Mesenteric fat pad (tissue), 1 donor: ENCODE measurements at places on chromosomes 6 and 20.

GRCh38 chr6:33717934-33718455 lies 6.5 kb upstream of the UQCC2 start:
- DNase-seq: no peak

- DNase-seq: no peak
Measured at GRCh38 chr6:30670760-30671527, 1.9 kb downstream of the DHX16 start.

DNA sequence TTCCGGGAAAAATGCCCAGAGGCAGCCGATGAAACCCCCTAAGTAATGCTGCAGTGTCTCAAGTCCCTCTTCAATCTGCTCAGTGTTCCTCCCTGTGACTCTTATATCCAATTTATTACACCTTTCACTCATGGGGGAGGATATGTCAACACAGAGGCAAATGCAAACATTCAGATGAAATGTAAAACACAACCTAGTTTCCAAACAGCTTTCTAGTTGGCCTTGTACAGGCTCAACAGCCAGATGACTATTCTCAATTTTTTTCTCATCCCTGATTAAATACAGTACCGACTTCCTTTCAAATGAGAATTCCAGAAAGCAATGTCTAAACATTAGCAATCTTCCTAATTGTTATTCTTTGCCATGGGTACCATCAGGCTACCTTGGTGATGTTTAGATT lies 65.0 kb downstream of the BLOC1S5 start:
- no peak for DNase-seq

- DNase-seq: no peak
Measured at GRCh38 chr6:92201618-92202017, 1217.7 kb downstream of the EPHA7 start.

DNA sequence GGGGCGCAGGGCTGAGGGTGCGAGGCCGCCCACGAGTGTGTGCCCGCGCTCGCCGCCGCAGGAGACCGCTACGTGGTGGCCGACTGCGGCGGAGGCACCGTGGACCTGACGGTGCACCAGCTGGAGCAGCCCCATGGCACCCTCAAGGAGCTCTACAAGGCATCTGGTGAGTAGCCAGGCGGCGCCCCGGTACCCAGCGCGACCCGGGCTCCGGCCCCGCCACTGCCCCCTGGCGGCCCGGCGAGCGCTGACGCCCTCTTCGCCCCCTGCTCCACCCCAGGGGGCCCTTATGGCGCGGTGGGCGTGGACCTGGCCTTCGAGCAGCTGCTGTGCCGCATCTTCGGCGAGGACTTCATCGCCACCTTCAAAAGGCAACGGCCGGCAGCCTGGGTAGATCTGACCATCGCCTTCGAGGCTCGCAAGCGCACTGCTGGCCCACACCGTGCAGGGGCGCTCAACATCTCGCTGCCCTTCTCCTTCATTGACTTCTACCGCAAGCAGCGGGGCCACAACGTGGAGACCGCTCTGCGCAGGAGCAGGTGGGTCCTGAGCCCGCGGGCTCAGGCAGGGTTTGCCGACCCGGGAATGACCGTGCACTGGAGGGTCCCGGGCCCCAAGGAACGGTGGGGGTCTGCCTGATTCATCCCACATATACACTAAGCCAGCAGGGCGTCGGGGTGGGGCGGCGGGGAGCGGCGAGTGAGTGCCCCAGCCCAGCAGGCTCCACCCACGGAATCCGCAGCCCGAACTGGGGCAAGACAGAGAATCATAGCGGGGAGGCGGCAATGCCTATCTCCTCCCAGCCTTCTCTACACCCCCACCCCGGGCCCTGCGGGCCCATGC lies 17.4 kb downstream of the HSPA12B start:
- DNase-seq: no peak

DNA sequence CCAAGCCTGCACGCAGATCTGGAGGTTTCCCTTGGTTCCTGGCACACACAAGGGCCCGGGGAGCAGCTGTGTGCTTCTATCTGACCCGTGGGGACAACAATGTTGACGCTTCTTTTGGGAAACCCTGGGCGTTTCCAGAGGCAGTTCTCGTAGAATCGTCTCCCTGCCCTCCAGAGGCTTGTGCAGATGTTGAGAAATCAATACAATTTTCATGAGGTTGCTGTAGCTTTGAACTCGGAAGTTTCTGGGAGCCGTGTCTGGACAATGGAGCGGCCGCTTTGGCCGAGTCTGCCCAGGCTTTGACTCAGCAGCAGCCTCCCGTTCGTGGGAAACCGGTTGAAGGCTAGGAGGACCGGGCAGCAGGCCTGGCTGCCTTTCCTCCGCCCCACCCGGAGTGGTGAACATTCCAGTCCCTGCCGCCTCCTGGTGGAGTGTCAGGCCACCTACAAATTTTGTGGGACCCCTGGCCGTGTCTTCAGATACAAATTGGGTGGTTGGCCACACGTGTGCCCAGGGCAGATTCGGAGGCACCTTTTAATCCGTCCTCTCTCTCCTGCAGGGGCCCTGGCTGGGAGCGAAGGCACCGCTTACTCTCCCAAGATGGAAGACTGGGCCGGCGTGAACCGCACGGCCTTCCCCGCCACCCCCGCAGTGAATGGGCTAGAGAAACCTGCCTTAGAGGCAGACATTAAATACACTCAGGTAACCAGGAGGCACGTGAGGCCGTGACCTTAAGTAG lies 2.7 kb downstream of the PAX1 start:
- DNase-seq: peak; percentile 85

- no peak for DNase-seq
Measured at GRCh38 chr6:53741034-53741823, 53.6 kb upstream of the LRRC1 start.

GRCh38 chr6:55825402-55826051 lies 49.9 kb downstream of the BMP5 start:
- DNase-seq: no peak
